ENCODE measurements at places on chromosomes 4 and X. TPM values are rescaled to one million over a fixed set of nuclear protein-coding genes. Genes with fewer than 3 reads are reported as not detected.

Gene POU3F4
- total RNA-seq: not detected

Gene SMIM31
- total RNA-seq: not detected

Gene SEPTIN6
- total RNA-seq: 57.6 TPM

Gene DMD
- total RNA-seq: 76.4 TPM

Gene MID1
- 48.8 TPM for total RNA-seq

Gene HERC3
- total RNA-seq: 15.8 TPM

Gene OTUD6A
- not detected for total RNA-seq

Gene RHOH
- 0.29 TPM for total RNA-seq

Gene NALF2
- total RNA-seq: 0.11 TPM

Gene HCCS
- total RNA-seq: 19.3 TPM

Gene RTL3
- not detected for total RNA-seq

Gene ERCC6L
- 2.4 TPM for total RNA-seq

Gene VSIG1
- 0.54 TPM for total RNA-seq
